ENCODE measurements at places on chromosomes 11 and 22.

DNA sequence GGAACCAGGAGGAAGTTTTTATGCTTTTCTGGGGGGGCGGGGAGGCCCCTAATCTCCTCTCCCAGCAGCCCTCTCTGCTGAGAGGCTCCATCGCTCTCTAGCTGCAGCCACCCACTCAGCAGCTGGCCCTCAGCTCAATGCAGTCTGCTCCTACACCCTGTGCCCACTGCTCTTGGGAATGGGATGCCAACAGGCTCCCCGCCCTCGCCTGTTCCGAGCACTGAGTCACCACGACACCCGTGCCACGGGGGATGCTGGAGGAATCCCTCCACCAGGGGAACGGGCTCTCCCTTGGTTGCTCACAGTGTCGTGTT, 23.5 kb upstream of the SUSD2 start:
- DNase-seq: no peak

DNA sequence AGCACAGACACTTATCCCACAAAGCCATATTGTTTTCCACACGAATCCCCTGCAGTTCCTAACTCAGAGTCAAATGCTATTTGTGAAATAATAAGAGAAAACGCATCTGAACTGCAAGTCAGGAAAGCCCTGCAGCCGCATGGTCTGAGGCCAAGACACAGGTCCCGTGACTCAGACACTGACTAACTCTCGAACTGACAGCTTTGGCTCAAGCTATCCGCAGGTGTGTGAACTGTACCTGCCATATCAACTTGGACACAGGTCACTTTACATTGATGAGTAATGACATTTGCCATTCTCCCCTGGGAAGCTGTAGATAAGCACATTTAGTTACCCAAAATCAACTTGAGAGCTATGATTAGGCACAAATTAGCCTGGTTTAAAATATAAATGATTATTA, 34.9 kb upstream of the NFRKB start:
- DNase-seq: no peak

- DNase-seq: no peak
Measured at GRCh38 chr22:47148956-47149728, 386.7 kb downstream of the TBC1D22A start.

GRCh38 chr22:41844513-41844912, 11.6 kb downstream of the SREBF2 start:
- DNase-seq: no peak

DNA sequence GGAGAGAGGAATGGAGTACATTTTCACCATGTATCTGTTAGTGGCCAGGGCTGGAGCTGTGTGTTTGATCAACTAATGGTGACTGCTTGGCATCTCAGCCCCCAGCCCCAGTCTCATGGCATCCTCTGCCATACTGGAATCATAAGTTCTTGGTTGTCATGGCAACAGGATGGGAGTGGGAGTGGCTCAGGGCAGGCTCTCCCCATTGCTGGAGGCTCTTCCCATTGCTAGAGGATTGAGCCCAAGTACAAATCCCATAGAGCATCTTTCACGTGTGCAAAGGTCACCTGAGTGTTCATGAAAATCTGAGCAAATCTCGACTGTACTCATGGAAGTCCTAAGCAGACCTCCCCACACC, 14.9 kb downstream of the DNAJB13 start:
- no peak for DNase-seq

DNA sequence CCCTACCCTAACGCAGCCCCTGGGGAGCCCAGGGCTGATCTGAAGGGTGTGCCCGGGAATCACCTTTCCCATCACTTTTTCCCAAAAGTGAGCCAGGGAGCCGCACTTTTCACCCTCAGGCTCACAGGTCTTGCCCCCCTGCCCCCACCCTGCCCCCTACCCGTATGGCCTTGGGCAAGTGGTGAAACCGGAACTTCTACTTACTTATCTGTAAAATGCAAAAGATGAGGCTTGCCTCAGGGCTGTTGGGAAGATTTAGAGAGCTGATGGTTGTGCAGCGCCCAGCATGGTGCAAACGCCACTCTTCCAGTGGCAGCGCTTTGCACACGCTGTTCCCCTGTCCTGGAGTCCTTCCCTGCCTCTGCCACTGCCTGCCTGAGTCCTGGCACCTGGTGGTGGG, 8.0 kb downstream of the SYT12 start:
- no peak for DNase-seq

DNA sequence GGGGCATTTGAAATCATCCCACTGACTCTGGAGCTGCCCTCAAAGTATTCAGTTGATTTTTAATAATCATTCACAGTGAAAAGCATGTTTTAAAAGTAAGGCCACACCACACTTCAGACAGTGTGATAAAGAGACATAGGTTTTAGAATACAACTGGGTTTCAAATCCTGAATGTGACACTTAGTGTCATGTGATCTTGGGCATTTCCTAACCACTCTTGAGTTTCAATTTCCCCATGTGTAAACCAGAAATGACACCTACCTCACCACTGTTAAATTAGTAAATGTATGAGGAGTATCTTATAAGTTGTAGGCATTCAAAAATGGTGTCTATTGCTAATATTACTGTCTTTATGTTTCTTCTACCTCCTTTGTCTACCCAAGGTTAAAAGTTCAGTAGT, 5.4 kb downstream of the TMEM123 start:
- DNase-seq: no peak

DNA sequence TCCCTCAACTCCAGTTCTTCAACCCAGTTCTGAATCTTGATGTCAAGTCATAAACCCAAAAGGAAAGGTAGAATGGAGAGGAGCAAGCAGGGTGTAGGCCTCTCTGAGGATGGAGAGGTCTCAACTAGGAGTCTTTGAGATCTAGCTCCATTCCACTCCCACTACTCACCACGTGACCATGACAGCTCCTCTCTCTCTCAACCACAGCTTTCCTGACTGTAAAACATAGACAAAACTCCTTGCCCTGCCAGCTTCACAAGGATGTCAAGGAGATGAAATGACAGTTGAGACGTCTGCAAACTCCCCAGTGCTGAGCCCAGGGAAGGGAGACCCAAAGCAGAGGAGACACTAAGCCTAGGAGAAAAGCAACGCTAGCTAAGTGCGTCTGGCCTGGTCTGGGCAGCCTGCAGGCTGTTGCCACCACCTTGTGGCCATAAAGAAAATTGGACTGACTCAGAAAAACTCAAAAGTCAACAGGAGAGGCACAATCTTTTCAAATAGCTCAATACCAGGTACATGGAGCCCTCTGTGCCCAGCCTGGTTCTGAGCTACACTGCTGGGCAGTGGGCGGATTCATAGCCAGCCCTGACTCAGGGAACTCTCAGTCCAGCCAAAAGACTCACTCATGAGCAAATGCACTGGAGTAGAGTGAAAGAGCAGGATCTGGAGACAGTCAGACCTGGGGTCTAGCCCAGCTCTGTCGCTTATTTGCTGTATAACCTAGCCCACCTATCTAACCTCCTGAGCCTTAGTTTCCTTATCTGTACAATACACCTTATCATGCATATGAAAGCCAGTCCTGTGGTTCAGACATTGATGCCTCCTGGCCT, 3.4 kb downstream of the CLPB start:
- DNase-seq: no peak

- DNase-seq: no peak
Measured at GRCh38 chr22:45358127-45358526, 48.4 kb downstream of the FAM118A start.

DNA sequence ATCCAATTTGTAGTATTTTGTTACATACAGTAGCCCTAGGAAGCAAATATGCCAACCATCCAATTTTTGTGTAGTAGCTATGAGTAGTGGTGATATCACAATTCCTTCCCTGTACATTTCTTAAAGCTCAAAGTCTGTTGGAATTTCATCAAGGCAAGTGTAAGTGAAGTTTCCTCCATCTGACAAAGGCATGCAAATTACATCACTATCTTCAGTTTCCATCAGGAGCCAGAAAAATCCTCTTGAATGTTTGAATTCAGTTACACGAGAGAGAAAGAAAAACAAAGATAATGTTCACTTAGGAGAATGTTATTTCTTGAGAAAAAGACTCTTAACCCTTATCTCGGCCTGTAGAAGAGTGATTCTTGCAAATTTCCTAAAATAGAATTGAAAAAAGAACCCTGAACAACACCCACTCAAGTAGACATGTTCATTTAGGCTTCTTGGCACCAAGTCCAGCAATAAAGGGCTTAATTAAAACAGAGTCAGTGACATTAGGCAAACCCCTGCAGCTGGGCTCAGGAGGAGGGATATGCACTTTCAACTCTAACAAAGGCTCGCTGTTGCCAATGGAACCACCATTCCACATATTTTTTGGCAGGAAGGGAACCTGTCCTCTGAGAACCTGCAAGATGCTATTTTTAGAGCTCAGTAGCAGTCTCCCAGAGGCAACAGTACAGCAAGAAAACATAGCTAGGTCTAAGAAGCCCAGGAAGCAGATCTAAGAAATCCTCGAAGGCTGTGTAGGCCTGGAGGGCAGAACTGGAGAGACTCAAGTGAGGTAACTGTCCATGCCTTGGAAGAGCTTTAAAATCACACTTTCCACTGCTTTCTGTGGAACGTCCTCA, 144.6 kb downstream of the CCDC81 start:
- DNase-seq: no peak

DNA sequence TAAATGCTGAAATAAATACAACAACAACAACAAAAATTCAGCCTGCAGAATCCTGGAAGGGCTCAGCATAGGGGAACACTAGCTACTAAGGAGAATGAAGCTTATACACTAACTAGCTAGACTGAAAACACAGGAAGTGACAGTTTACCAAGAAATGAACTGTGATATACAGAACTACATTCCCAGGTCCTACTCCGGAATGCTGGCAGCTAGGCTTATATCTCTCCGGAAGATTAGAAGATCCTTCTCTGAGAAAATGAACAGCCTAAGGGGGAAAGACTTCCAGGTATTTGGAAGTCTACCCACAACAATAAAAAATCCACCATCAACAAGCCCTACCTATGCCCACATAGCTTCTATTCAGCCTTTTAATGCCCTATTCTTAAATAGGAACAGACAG, 31.0 kb downstream of the CCDC34 start:
- DNase-seq: no peak

GRCh38 chr11:15819679-15820286, 536.6 kb downstream of the SOX6 start:
- DNase-seq: no peak

Measured in cortex of kidney (tissue), 1 donor.